K562 (cell line): ENCODE measurements at places on chromosomes 7 and 10. TPM values are rescaled to one million over a fixed set of nuclear protein-coding genes. Genes with fewer than 3 reads are reported as not detected.

- peaks cover 2% of the 10 kb centered on the region; the same call in 2 of the 3 replicates for H3K27me3 ChIP-seq
- no peaks in the 10 kb centered on the region for H3K4me1 ChIP-seq
- no peak overlapping the region for H3K4me3 ChIP-seq
- no peaks in the 10 kb centered on the region for H3K36me3 ChIP-seq
Measured at GRCh38 chr10:132168571-132169030, 18.1 kb upstream of the DPYSL4 start.

DNA sequence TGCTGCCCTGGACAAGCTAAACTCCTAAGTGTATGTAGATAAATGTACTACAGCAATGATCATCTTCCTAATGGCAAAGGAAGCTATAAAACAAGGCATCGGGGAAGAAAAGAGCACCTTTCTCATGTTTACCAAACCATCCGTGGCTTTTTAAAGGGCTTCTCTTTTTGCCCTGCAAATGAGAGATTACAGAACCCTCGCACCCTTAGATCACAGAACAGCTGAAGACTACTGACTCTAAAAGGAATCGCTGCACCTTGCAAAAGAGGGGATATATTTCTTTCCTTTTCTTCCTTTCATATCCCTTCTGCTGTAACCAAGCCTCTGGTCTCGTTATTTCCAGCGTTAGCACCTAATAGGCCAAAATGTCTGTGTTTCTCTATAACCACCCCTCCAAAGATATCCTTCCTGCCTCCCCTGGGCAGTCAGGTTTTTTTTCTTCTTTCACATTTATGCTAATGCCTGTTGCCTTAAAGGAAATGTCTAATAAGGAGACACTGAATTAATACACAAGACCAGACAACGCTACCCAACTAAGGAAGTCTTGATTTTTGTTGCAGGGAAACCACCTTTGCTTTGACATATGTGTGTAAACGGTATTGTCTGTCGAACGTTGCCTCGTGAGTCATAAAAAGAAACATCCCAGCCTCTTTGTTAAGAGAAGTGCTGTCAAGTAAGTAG is 10.5 kb downstream of the ST8SIA6 start:
- peaks cover 65% of the 10 kb centered on the region for H3K36me3 ChIP-seq
- H3K4me3 ChIP-seq, result no peak overlapping the region
- DNase-seq, result no peak

- H3K27me3 ChIP-seq, result peaks cover 11% of the 10 kb centered on the region
- H3K4me1 ChIP-seq, result peaks cover 25% of the 10 kb centered on the region
- no peaks in the 10 kb centered on the region for H3K36me3 ChIP-seq
- no peak for DNase-seq
- H3K4me3 ChIP-seq, result no peak overlapping the region
Measured at GRCh38 chr10:15344256-15344875, 26.7 kb downstream of the FAM171A1 start.

Gene CUBN
- total RNA-seq, result 0.09 and 0.22 TPM in 2 replicates

GRCh38 chr10:63206997-63207811 is 74.1 kb downstream of the NRBF2 start:
- DNase-seq, result no peak
- H3K27ac ChIP-seq, result no peak overlapping the region
- H3K4me3 ChIP-seq, result no peak overlapping the region
- no peaks in the 10 kb centered on the region for H3K4me1 ChIP-seq
- no peaks in the 10 kb centered on the region for H3K27me3 ChIP-seq
- peaks cover 82% of the 10 kb centered on the region for H3K36me3 ChIP-seq

- no peak overlapping the region for H3K4me3 ChIP-seq
- H3K36me3 ChIP-seq, result peaks cover 8% of the 10 kb centered on the region; the same call in 2 of the 3 replicates
- H3K27me3 ChIP-seq, result no peaks in the 10 kb centered on the region
- no peak overlapping the region for H3K27ac ChIP-seq
Measured at GRCh38 chr10:89785095-89785494, 83.7 kb downstream of the KIF20B start.

Gene SMO
- 0.07 and 0.13 TPM in 2 replicates for total RNA-seq
